HS-27A (cell line): ENCODE measurements at places on chromosomes 7 and 10.

GRCh38 chr7:116242178-116242577 lies 31.8 kb downstream of the TES start:
- no peak for DNase-seq

DNA sequence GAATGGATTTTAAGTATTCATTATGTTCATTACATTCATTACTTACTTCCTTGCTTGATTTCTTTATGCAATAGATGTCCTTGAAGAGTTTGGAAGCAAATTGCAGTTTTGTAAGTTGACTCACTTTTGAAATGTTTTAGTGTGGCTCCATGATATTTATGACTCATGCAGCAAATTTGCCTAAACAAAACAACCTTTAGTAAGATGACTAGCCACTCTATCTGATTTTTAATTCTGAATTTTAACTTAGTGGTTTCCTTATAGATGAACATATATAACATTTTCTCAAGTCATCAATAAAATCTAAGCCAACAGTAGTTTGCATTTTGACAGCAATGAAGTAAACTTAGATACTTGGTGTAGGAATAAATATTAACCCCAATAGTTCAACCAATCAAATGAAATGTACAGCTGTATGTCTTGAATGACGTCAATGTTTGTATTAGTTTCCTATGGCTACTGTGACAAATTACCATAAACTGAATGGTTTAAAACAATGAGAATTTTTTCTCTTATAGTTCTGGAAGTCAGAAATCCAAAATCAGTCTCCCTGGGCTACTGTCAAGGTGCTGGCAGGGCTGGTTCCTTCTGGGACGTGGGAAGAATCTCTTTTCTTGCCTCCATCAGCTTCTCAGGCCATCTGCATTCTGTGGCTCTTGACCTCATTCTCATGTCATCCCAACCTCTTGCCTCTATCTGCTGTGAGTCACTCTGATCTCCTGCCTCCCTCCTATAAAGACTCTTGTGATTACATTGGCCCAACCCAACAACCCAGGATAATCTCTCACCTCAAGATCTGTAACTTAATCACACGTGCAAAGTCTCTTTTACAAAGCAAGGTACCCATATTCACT lies 73.4 kb downstream of the AHR start:
- peak; percentile 80 for DNase-seq

DNA sequence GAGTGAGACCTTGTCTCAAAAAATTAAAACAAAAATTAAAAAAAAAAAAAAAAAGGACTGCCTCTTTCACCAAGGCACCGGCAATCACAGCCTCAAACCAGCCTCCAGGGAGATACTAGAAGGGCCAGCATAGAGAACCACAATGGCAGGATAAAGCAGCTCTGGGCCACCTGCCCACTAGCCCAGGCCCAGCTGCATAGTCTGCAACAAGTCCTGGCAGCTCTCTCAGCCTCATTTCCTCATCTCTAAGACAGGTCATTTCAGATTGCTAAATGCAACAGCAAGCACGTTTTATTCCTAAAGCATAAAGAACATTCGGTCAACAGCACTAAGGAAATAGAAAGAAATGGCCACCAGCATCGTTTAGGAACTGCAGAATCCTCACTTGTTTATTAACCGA lies 28.8 kb downstream of the XPNPEP1 start:
- no peak for DNase-seq

- no peak for DNase-seq
Observed at GRCh38 chr10:124802313-124802675, 675 bp downstream of the ABRAXAS2 start.

DNA sequence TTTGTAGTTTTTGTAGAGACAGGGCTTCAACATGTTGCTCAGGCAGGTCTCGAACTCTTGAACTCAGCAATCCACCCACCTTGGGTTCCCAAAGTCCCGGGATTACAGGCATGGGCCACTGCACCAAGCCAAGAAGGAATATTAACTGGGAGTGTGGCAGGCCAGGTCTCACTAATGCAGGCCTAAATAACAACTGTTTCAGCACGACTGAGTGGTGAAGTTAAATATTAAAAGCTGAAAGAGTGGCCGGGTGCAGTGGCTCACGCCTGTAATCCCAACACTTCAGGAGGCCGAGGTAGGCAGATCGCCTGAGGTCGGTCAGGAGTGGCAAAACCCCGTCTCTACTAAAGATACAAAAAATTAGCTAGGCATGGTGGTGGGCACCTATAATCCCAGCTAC lies 21.1 kb downstream of the CHUK start:
- DNase-seq: no peak

DNA sequence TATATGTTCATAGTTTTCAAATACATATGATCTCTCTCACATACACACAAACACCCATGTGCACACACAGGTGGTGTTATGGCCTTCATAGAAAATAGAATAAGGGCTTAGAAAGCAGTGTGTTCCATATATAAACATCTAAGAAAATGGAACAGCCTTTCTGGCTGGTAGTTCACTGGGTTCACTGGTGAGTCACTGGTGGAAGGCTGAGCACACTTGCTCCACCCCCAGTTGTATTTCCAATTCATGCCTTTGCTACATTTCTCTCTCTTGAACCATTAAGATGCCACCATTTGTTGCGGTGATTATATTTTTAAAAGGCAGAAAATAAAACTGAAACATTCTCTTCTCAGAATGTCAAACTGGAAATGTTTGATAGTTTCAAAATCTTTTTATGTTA lies 252.1 kb downstream of the GLI3 start:
- no peak for DNase-seq

GRCh38 chr7:1810521-1810920 lies 140.4 kb downstream of the ELFN1 start:
- DNase-seq: no peak

- no peak for DNase-seq
Observed at GRCh38 chr7:28800150-28800549, 158.0 kb downstream of the TRIL start.

DNA sequence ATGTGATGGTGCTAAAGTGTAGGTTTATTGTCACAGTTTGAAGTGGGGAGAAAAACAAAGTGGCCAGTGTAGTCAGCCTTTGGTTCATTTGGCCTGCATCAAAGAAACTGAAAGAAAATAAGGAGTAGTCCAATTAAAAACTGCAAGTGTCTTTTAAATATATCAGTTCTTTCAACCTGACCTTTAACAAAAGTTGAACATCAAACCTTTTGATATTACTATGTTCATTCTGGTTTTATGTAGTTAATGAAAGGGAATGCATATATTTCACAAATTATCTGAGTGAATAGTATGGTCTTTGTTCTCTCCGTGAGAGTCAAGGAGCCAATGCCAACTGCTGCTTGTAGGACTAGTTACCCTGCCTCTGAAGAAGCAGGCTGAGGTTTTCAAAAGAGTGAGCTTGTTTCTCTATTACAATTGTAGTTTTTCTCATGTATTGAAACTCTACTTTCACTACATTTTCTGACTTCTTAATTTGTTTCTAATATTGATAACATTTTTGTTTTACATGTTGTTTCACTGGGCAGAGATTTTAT lies 1160.8 kb upstream of the LRRTM3 start:
- no peak for DNase-seq

- DNase-seq: no peak
Observed at GRCh38 chr10:53223851-53224250, 451.3 kb upstream of the MBL2 start.

DNA sequence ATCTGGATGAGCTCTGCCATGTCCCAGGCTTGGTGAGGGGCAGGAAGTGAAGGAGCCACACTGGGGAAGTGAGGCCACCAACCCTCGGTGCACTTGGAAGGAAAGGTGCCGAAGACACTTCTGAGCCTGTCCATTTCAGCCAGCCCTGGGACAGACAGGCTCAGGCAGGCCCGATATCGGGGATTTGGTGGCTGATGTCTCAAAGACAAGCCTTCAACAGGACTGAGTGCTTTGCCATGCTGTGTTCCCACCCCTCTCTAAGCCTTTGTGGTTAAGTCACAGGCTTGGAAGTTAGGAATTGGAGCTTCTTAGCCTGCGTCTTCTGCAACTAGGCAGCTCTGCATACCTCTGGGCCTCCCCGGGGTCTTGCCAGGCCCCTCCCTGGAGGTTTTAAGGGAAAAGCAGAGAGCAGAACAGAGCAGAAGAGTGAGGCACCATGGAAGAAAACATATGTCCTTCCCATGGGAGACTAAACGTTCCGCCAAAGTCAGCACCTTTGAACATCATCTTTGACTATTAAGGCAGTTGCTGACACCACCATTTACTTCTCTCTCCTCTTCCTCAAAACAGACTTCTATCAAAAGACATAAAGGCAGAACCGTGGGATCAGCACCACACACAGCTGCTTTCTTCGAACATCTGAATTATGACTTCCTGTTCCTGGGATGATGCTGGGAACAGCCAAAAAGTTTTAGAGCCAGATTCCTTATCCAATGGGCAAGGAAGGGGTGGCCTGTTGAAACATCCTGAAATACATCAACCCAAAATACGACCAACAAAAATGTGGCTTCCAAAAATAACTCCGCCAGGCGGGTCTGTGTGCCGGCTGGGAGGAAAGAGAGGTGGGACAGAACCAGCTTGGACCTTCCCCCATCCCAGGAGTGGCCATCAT lies 71.8 kb downstream of the AFAP1L2 start:
- DNase-seq: no peak

- DNase-seq: no peak
Observed at GRCh38 chr10:77264107-77264506, 373.5 kb downstream of the KCNMA1 start.

DNA sequence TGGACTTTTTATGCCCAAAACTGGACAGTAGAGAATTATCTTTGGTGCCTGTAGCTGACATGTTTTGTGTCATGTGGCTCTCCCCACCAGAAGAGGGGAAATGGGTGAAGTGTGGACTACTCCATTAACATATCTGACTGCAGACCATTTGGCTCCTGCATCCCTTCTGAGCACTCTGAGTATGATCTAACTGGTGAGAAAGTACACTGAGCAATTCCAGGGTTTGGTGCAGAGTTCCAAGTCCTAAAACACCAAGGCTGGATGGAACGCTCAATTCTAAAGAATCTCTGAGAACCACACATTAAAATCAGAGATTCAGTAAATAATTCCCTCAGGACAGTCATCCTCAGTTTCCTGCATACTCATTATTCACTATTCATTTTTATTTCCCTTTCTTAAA lies 22.8 kb upstream of the OSBPL3 start:
- DNase-seq: no peak

- no peak for DNase-seq
Observed at GRCh38 chr7:18859318-18859717, 258.1 kb downstream of the TWIST1 start.

GRCh38 chr7:96178581-96178980 lies 143.3 kb downstream of the SLC25A13 start:
- no peak for DNase-seq

DNA sequence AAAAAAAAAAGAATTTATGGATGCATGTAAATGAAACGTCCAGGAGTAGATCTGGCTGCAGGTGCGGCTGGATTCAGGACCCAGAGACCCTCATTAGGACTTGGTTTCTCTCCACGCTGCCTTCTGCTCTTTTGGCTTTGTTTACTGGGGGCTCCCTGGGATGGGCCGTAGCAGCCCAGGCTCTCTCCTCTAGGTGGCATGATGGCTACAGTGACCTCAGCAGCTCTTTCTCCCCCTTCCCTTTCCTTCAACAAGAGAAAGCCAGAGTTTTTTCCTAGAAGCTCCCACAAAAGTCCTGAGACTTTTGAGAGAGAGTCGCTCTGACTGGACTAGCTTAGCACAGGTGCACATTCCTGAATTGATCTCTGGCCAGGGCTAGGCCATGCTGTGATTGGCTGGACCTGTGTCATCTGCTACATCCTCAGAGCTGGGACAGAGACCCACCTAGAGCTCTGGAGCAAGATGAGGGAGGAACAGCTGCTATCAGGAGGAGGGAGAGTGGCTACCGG lies 67.8 kb upstream of the PDCD4 start:
- no peak for DNase-seq

DNA sequence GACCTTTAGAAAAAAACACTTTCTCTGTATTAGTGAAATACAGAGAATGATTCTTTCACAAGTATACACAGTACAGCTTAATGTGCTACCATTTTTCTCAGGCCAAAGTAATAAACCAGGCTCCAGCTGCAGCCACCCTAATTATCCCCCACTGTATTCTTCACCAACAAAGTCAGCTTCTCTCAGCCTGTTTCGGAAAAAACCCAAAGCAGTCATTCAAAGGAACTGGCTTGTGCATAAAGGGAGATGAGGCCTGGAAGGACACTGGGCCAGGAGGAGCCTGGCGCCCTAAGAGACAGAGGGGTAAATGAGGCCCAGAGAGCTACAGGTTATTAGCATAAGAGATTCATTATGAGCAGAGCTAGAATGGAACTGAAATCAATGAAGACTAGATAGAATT lies 9.2 kb downstream of the USP54 start:
- DNase-seq: no peak

- DNase-seq: no peak
Observed at GRCh38 chr7:12674861-12675260, 12.6 kb upstream of the ARL4A start.

DNA sequence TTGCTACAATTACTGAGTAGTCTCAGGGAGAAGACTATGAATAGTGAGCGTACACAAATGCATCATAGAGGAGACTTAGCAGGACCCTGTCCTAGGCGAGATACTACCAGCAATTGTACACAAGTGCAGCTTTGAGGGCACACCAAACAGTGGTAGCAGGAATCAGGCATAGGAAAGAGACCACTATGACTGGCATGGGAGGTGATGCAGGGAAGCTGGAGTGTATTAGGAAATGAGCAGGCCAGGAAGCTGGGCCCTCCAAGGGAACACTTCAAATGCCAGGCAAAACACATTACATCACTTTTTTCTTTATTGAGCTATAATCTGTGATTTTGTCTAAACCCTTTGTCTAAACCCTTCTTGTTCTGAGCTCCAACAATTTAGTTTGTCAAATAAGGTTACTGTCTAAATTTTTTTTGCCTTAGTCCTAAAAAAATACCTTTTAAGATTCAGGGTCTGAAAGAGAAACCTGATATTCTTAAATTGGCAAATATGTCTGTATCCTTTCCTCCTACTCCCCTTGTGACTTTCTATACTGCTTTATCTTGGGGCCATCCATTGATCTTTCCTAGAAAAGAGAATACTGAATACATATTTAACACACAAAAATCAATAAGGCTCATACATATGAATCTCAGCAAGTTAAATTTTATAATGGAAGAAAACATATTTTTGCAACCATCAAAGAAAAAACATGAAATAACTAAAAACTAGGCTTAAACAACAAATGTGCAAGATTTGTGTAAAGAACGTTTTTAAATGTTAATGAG lies 193.8 kb upstream of the PHYHIPL start:
- no peak for DNase-seq
